H1 (cell line): ENCODE measurements at places on chromosomes 2 and 18. TPM values are rescaled to one million over a fixed set of nuclear protein-coding genes. Genes with fewer than 3 reads are reported as not detected.

DNA sequence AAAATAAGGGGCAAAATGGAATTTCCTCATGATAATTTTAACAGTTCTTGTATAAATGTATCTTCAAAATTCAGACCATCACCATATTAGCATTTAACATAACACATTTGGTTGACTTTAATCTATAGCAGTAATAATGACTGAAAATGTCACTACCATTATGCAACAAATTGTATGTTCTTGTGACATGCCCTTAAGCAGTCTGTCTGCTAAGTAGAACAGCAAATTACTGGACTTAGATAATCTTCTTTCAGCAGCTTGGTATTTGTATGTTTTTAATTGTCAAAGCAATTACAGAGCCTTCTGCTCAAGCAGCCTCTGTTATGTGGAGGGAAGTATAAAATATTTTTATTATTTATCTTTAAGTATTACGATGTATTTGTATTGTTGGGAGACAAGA, 214.3 kb upstream of the NXPH2 start:
- DNase-seq = no peak
- H3K4me1 ChIP-seq = no peaks in the 10 kb centered on the region
- no peak overlapping the region for H3K27ac ChIP-seq
- H3K27me3 ChIP-seq = no peaks in the 10 kb centered on the region
- H3K36me3 ChIP-seq = no peaks in the 10 kb centered on the region

- no peaks in the 10 kb centered on the region for H3K27me3 ChIP-seq
- DNase-seq = no peak
- no peaks in the 10 kb centered on the region for H3K4me1 ChIP-seq
Observed at GRCh38 chr2:86350751-86351150, 13.3 kb upstream of the REEP1 start.

DNA sequence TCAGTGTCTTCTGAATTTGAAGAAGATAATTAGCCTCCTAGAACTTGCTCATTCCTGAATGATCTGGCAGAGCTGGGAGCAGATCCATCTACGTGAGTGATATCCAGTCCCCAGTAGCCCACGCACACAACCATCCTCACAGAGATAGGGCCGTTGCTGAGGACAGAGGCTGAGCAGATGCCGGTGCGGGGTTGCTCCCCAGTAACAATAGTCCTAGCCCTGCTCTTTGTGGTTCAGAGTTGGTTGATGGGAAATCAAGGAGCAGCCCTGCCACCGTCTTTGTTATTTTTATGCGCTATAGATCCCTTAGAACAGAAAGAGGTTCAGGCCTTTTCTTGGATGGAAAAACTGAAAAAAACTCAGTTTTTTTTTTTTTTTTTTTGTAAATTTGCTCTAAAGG, 69.3 kb downstream of the VWA3B start:
- no peaks in the 10 kb centered on the region for H3K36me3 ChIP-seq
- no peaks in the 10 kb centered on the region for H3K4me1 ChIP-seq
- H3K27ac ChIP-seq = no peak overlapping the region
- H3K4me3 ChIP-seq = no peak overlapping the region
- no peak for DNase-seq

DNA sequence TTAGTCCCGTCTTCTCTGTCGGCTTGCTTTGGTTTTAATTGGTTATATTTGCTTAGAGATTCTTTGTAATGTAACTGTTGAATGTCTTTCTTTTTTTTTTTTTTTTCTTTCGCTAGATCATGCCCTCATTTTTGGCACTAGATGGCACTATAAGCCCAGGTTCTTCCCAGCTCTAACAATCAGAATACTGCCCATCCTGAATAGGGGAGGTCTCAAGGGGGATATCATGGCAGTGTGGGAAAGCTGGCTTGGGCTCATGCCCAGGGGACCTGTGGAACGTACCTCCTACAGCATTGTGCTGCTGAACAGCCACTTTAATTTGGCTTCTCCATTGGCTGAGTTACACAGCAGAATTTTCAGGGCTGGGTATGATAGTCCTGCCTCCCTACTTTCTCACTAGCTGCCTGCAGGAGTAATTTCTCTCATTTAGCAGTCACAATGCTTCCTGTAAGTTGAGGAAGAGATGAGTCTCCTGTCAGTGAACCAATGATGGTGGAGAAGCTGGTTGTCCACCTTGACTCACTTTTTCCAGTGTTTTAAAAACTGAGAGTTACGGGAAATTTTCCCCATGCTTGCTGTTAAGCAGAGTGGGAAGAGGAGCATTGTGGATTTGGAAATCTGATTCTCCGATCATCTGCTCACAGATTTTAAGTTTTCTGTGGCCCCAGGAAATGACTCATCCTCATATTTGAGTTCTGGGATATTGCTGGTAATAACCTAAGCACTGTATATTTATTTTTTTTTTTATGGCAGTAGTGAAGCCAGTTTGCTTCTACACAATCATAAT, 47.2 kb downstream of the RAD51AP2 start:
- peak overlapping the region; percentile 2; the same call in 1 of the 2 replicates for H3K4me3 ChIP-seq
- DNase-seq = no peak
- no peak overlapping the region for H3K27ac ChIP-seq
- no peaks in the 10 kb centered on the region for H3K27me3 ChIP-seq
- no peaks in the 10 kb centered on the region for H3K36me3 ChIP-seq
- no peaks in the 10 kb centered on the region for H3K4me1 ChIP-seq

The GPR35 gene
- total RNA-seq = 0.29 TPM in 1 of 2 replicates, not detected in the other

The CD8A gene
- 0.39 and 0.48 TPM in 2 replicates for total RNA-seq

The EMX1 gene
- total RNA-seq = 4.8 and 4.9 TPM in 2 replicates
